ENCODE measurements at places on chromosomes 4 and X.

DNA sequence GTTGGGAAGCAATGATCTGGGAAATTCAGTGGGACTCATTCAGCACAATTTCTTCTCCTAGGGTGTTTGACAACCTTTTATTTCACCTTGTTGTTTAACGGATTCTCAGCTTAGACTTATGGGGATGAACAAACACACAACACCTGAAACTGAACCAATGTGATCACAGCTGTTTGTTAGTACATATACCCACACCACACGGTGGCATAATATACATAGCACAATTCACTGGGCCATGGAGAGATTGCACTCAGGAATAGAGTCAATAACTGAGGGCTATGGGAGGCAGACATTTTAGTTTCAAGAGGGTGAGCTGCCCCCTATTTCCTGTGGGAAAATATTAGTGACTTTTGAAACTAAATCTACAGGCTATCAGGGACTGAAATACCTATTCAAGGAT, 148.0 kb downstream of the PARM1 start:
- no peak for DNase-seq

GRCh38 chrX:135340831-135341230, 31.6 kb downstream of the ETDC start:
- no peak for DNase-seq

GRCh38 chr4:76492055-76492454, 57.0 kb downstream of the SHROOM3 start:
- DNase-seq, result no peak

- no peak for DNase-seq
Measured at GRCh38 chr4:113094802-113095201, 45.3 kb downstream of the ANK2 start.

Data from AG09319 (cell line).